ENCODE measurements at places on chromosomes 1 and 21.
A peak's percentile ranks its signal among the peaks of the same experiment; 100 is the strongest.

GRCh38 chr1:159752135-159752580, 28.6 kb upstream of the DUSP23 start:
- peak; percentile 36 for DNase-seq

- no peak for DNase-seq
These were observed 14.9 kb upstream of the ZNF683 start for GRCh38 chr1:26387447-26387846.

- no peak for DNase-seq
These were observed 10.7 kb downstream of the CELF3 start for GRCh38 chr1:151705753-151706463.

DNA sequence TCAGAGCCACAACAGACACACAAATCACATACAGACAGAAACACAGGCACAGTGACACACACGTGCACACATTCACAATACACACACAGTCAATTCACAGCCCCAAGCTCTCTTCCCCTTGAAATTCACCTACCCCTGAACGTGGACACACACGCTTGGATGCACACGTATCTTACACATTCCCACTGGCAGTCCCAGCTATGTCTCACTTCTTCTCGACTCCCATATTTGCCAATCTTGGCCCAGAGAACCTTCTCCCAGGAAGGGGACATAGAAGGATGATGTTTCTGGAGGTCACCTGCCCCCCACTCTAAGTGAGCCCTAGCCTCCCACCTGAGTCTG, 1.6 kb downstream of the CRYBG2 start:
- DNase-seq: no peak

DNA sequence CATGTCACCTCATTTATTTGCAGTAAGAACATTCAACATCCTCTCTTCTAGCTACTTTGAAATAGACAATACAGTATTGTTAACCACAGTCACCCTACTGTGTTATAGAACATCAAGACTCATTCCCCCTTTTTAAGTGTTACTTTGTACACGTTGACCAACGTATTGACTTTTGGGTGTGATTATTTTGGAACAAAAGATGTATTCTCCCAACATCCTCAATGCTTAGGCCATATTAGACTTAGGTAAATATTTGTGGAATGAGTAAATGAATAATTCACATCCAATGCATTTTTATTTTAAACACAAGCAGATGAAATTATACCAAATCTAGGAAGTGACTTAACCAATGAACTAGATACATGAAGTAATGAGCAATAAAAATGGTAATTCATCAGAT, 296.6 kb downstream of the CHRM3 start:
- no peak for DNase-seq

- no peak for DNase-seq
These were observed 43.1 kb upstream of the IGSF3 start for GRCh38 chr1:116710420-116711262.

DNA sequence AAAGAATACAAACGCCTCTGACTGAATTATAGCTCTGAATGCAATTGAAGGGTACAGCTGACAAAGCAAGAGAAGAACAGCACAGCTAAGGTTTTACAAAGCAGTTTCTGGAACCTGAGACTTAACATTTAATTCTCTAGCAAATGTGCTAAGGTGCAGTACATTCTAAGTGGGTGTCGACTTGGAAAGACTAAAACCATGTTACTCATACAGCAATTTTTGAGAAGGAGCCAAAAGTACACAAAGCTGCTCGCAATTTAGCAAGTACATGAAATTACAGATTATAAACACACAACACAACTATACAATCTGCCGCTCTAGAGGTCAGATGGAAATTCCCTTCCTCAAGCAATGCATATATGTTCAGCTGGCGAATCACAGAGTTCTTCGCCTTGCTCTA, 121.9 kb downstream of the TIAM1 start:
- DNase-seq: no peak

- peak; percentile 1 for DNase-seq
These were observed 385.8 kb upstream of the DUSP10 start for GRCh38 chr1:222127526-222128152.

GRCh38 chr1:208500375-208500774, 256.2 kb upstream of the PLXNA2 start:
- DNase-seq: no peak

DNA sequence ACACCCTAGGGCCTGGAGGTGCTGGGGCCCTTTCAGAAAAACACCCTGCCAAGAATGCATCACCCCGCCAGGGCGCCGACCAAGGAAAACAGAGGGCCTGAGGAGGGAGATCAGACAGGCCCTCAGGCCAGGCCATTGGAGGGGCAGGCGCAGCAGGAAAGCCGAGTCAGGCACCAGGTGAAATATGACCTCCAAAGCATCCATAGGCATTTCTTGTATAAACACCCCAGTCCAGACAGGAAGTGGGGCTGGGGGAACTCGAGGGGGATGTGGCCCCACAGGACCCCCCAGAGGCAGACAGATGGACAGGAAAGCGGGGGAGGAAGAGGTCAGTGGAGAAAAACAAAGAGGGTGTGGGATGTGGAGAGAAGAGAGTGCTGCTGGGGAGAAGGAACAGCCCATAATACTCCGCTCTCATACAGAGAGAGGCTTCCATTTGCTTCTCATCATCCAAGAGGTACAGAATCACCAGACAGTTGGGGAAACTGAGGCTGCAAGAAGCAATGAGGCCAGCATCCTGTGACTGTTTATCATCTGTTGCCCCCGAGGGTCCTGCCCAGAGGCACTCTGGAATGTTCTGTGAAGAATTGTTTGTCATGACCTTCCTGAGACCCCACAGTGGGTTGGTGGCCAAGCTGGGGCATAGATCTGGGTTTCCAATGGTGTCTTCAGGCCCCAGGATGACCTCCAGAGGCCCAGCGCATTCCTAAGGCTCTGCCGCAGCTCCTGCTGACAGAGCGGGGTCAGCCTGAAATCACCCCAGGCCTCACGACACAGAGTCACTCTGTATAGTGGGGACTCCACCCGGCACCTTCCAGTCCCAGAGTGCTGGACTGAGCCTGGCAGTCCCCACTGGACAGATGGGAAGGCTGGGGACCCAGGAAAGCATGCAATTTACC, 18.0 kb downstream of the TRIM62 start:
- no peak for DNase-seq

- DNase-seq: no peak
These were observed 10.2 kb upstream of the SFN start for GRCh38 chr1:26852701-26853100.

- peak; percentile 53 for DNase-seq
These were observed 90.7 kb upstream of the VAMP3 start for GRCh38 chr1:7680207-7680954.

DNA sequence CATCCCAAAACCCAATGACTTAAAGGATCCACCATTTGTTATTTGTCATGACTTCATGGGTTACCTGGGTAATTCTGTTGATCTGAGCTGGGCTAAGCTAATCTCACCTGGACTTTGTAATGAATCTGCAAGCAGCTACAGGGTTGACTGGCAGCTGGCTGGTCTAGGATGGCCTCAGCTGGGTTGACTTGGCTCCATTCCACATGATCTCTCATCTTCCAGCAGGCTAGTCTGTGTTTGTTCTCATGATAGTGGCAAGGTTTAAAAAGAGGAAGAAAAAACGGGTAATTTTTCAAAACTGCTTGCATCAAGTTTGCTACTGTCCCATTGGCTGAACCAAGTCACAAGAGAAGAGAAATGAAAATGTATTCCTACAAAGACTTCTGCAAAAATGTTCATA, 24.8 kb upstream of the ZMYM4 start:
- no peak for DNase-seq

DNA sequence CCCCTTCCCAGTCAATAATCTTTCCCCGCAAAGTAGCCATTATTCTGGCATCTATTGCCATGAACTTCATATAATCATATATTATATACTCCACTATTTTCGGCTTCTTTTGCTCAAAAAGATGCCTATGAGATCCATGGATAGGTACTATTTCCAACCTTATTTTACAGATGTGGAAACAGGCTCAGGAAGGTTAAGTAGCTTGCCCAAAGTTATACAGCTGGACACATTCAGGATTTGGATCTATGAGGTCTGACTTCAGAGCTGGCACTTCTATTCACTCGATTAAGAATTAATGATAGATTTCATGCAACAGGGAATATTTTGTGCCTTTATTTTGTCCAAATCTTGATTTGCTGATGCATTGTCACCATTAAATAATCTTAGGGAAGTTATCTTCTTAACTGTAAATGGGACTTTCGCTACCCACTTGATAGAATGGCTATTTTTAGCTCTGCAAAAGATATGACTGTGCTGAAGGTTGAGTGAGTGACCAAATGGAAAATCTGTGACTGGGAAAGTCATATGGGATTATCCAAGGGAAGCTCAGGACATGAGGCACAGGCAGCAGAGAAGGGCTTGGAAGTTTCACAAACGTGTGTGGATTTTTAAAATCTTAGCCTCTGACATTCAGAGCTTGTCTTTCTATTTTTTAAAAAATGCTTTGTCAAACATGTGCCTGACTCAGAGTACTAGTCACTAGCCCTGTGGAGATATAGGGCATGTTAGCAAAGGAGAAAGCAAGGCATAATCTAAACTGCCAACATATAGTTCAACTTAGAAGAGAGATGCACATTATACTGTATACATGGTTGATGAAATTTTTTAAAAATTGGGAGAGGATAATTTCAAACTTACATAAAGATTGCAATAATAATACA, 36.5 kb downstream of the GIPC2 start:
- DNase-seq: no peak

- peak; percentile 75 for DNase-seq
These were observed 85.2 kb downstream of the ARHGEF10L start for GRCh38 chr1:17624611-17625233.

DNA sequence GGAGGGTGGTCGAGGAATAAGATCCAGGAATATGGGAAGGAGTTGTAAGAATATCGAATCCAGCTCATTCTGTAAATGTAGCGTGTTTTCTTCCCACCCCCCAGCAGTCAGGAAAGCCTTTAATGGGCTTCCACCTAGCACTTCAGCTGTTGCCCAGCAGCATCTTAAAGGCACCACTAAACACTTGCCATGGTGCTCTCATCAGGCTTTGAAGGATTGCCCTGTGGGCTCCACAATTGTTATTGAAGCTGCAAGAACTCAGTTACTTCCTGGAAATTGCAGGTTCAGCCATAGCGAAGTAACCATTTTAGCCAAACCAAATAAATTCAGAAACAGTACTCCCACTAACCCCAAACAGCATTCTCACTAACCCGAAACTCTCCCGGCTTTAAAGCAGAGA, 511.2 kb downstream of the PLPP3 start:
- no peak for DNase-seq

DNA sequence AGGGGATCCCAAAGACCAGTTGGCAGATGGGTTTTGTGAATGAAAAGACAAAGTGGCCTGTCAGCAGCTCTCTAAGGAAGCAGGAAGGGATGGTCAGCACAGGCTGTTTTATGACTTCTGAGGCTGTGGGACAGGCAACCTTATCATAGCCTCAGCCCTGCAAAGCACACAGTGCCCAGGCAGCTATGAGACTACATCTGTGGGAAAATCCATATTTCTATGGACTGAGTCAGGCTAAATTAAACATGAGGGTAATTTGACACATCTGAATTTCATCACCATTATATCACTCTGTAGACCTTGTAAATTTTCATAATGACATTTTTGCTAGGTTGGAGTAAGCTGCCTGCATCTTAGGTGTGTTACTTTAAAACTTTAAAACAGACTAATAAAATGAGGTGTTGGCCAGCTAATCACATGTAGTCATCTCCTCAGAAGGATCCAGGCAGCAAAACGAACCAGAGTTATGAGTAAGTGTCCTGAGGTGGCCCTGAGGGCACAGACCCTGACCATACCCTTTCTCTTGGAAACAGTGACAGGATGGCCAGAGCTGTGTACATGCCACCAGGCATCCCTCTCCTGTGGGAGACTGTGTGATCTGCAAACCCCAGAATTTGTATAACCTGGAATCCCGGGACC, 14.6 kb downstream of the NGF start:
- DNase-seq: no peak

DNA sequence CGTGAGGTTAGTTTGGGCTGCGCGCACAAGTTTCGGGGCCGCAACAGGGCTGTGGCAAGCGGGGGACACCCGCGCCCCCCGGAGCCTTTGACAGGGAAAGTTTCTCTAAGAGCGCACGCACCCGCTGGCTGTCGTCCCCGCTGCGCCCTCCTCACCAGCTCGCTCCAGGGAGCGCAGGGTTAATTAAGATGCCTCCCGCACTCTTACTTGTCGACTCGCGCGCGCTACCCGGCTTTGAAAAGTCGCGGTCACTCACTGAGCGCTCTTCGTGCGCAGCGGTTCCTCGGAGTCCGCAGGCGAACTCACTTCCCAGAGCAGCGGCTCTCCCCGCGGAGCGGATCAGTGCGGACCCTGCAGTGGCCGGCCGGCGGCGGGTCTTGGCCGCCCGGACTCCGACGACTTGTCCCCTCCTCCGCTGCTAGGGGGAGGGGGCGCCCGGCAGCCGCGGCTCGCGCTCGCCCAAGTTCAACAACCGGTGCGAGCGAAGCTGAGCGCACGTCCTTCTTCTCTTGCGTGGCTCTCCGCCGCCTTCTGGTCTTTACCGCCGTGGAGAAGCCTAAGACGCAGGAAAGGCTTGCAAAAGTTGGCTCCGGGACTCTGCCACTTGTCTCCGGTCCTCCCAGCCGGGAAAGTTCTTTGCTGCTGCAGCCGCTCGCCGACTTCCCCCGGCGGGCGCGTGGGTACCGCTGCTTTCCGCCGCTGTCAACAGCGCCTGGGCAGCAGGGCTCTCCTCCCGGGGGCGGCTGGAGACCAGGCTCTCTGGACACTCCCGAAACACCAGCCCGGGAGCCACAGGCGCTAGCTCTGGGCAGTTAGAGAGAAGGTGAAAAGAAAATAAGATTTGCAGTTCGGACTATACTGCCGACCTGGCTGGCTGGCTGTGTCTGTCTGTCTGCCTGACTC, 506 bp downstream of the JUN start:
- DNase-seq: no peak

DNA sequence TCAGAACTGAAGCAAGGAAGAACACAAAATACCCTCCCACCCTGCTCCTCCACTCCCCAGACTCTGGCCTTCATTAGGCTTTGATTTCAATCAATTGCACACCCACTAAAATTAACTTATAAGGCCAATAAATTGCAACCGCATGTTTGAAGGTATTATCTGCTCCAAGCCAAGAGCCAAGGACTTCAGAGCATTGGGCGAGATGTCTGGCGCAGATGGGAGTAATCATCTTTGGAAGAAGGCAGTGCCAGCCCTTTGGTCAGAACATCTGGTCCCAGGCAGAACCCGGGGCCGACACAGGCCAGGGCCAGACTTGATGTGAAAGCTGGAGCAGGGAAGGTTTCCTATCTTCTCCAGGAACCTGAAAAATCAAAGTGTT, 60.0 kb downstream of the SLC66A1 start:
- DNase-seq: peak; percentile 56

GRCh38 chr1:154334079-154335024, 9.0 kb downstream of the ATP8B2 start:
- no peak for DNase-seq

DNA sequence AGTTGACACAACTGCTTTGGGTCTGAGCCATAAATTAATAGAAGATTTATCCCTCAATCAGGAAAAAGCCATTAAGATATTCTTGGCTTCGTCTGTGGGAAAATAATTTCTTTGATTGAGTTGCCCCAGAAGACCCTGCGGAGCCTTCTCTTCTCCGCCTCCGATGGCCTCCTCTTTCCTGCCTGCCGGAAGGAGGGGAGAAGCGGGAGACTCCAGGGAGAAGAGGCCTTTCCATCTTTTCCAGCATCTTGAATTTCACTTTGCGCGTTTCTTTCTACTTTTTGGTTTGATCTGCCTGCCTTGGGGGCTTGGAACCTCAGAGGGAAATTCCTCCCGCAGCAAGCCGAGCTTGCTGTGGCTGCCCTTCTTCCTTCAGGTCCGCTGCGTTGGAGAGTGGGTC, 16.8 kb downstream of the HLX start:
- DNase-seq: no peak

- DNase-seq: no peak
These were observed 78.1 kb downstream of the NKAIN1 start for GRCh38 chr1:31161571-31161970.

GRCh38 chr1:98931128-98931835, 73.4 kb downstream of the PLPPR5 start:
- DNase-seq: no peak

All from AG08395 (cell line).